ENCODE measurements at places on chromosomes 5 and 9.

GRCh38 chr9:117304549-117304948 lies 110.3 kb downstream of the ASTN2 start:
- no peak for DNase-seq

DNA sequence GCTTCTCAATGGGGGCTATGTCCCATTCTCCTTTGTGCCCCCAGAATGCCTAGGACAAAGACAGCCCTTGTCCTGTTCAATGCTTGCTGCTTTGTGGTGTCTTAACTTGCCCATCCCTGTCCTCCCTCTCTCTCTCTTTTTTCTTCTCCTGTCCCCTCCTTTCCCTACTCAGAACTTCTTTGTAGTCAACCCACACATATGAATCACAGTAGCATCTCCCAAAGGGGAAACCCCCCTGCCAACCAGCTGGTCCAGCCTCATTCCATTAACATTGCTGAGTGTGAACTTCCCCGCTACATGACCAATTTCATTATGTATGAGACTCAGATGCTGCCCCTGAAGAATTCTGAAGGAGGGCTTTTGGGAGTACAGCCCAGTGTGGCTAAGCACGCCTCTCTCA lies 408.3 kb downstream of the ENC1 start:
- no peak for DNase-seq

DNA sequence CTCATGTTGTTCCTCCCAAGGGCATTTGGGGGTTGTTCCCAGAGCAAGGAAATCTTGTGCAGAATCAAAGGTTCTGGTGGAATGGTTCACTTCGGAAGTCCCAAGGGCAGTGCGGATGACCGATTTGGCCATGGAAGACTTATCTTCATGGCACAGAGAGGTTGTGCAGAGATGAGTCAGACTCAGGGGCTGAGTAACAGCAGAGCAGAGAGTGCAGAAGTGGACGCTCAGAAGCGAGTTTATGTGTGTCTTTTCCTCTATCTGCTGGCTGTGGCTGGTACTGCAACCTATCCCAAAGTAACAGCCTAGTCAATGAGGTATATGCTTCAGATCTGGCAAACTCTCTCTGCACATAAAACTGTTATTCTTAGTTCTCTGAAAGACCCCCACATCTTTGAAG lies 118.1 kb downstream of the DPYSL3 start:
- DNase-seq, result no peak

- DNase-seq, result no peak
Measured at GRCh38 chr5:115531787-115532367, 12.7 kb downstream of the FEM1C start.

- DNase-seq, result no peak
Measured at GRCh38 chr9:77831781-77832180, 183.7 kb upstream of the GNA14 start.

- DNase-seq, result no peak
Measured at GRCh38 chr5:173890195-173890991, 2.2 kb downstream of the CPEB4 start.

DNA sequence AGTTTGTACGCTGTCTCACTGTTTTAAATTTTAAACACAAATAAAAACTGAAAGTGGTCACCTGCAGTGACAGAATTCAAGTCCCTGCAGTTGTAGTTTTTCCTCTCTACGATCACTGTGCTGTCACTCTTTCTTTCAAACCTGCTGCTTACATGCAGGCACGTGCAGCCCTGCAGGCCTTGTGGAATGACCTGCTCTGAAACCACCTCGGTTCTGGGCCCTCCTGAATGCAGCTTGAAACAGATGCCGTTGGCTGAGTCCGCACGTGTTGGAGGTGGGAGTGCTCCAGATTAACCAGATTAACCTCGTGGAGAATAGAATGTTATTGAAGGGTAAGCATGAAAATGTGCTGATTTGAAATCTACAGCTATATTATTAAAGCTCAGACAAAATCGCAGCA lies 126.0 kb upstream of the ERCC6L2 start:
- no peak for DNase-seq

DNA sequence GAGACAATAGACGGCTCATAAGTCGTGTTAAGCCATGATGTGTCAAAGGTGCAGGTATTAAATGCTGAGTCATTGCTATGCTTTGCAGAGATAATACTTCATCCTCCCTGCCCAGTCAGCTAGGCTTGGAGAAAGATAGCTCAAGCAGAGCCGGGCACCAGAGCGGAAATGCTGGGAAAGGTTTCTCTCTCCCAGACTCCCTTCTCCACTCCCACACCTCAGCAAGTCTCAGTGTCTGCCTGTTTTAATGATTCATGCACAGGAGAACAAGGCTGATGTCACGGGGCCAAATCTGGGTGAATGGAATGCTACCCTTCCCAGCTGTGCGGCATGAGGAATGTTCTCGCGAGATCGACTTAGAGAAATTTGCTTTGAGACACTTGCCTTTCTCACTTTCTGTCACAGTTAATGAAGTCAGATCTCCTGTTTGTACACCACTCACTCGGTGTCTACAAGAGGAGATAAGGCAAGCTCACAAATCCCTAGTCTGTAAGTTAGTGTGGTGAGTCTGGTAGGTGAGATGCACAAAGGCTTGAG lies 204.4 kb downstream of the EFNA5 start:
- DNase-seq, result no peak

GRCh38 chr9:135901826-135902225 lies 5.5 kb downstream of the CAMSAP1 start:
- DNase-seq, result no peak

GRCh38 chr9:4937446-4937845 lies 47.6 kb upstream of the JAK2 start:
- DNase-seq, result no peak

- DNase-seq, result no peak
Measured at GRCh38 chr5:57215629-57216195, 41.9 kb downstream of the GPBP1 start.

GRCh38 chr9:137206602-137207001 lies 1.1 kb downstream of the NDOR1 start:
- no peak for DNase-seq

DNA sequence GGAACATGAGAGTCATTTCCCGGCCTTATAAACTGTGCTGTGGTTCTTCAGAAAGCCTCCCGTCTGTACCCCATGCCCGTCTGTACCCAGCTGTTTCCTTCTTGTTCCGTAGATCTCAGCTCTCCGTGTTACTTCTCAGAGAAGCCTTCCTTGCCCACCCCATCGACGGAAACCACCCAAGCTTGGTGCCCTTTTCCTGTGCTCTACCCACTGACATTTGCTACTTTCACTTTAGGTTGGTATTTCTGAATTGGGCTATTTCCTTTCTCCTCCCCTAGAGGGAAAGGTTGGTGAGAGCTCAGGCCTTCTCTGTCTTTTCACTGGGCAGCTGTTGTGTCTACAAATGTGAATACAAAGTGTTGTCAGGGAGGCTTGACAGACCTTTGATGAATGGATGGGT lies 764.5 kb upstream of the ADAMTS16 start:
- no peak for DNase-seq

GRCh38 chr5:103505581-103506305 lies 56.8 kb downstream of the NUDT12 start:
- no peak for DNase-seq

DNA sequence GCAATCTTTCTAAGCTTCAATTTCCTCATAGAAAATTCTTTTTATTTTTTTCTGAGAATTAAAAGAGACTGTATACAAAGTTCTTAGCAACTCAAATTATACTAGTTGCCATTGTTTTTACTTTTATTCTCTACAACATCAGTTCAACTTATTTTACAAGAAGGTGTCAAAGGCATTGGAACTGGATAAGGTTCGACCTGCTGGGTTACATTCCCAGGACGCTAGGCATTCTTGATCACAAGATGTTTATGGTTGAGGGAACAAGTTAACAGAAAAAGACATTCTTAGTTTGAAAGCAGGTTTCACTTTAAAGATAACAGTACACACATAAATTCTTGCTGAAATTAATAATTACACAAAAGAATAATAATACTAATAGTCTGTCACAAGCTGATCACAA lies 163.5 kb upstream of the SNX2 start:
- DNase-seq, result no peak

DNA sequence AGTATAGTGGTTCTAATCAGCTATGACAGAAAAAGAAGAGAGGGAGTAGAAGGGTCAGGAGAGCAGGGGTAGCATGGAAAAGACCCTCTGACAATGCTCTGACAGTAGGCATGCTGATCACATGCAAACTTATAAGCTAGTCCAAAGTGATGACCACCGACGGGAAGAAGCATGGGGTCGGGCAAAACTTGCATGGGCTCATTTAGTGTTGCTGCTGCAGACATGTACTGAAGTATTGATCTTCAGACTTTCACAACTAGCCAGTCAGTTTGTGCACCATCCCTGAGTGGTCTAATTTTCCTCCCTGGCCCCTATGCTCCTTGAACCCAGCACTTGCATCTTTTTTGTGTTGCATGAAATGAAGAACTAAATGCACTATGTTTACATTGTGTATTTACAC lies 225.4 kb downstream of the SYK start:
- no peak for DNase-seq

DNA sequence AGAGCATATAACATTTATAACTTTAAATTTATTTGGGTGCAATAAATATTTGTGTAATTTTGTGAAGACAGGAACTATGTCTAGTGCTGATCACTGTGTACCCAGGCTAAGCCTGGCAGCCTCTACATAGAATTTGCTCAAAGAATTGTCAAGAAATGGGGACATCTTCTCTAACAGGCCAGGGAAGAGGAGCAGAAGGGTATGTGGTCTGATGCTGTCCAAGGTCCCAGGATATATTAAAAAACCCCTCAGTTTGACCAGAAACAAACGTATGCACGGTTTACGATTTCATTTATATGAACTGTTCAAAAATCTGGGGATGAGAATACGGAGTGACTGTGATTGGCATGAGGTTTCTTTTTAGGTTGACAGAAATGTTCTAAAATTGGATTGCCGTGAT lies 55.9 kb downstream of the MAT2B start:
- DNase-seq, result no peak

DNA sequence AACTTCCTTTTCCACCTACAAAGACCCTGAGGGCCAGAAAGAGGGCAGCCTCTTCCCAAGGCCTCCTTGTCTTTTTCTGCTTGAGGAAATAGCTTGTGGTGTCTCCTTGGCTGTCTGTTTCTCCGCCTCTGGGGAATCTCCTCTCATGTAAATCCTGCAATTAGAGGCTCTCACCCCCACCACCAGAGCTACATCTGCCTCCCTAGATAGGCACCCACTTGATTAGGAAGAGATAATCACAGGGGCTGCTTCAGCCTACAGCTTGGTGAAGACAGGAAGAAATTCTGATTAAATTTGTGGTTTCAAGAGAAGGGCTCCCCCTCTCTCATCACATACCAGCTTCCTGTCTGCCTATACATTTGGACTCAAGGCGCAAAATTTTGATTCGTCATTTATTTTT lies 75.6 kb downstream of the TLR4 start:
- no peak for DNase-seq

GRCh38 chr9:22700171-22700570 lies 253.5 kb downstream of the DMRTA1 start:
- no peak for DNase-seq

DNA sequence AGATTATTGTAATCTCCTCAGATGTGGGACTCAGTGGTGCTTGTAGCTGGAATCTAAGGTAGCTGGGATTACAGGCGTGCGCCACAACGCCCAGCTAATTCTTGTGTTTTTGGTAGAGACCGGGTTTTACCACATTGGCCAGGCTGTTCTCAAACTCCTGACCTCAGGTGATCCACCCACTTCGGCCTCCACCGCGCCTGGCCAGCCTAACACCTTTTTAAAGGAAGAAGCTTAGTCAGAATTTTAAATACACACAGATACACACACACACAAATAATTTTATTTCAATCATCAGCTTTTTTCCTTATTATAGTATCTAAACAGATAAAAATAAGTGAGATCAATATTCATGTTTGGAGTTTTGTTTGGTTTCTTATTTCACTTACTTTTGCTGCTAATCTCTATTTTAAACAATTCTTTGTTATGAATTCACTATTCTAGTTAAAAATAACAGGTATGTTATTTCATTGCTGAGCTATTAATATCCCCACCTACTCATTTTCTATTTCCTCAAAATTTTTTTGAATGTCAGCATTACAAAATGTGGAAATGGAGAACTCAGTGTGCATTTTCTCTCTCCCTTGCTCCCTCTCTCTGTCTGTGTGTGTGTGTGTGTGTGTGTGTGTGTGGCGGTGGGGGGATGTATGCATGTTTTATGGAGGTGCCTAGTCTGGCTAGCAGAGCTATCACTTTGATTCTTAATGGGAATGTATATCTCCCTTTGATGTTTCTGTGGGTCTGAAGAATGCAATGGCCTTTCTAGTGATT lies 960.6 kb upstream of the DMAC1 start:
- no peak for DNase-seq

GRCh38 chr9:133957328-133957727 lies 34.8 kb downstream of the VAV2 start:
- DNase-seq, result no peak

DNA sequence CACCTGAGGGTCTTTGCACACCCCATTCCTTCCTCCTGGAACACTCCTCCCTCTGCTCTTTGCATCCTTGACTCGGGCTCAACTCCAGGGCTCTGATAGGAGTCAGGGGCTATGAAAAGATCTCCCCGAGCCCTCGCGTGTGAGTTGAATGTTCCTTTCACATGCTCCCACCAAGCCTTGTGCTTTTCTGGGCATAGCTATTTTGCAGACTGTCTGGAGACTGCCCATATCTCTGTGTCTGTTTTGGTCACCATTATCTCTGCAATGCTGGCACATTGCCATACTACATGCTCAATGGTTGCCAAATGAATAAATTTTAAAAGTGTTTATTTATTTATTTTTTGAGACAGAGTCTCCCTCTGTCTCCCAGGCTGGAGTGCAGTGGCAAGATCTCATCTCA lies 56.9 kb upstream of the PLPP1 start:
- DNase-seq, result no peak

- DNase-seq, result no peak
Measured at GRCh38 chr9:134225816-134226215, 61.5 kb upstream of the RNU6ATAC start.

Data from activated effector memory CD4-positive, alpha-beta T cell treated with Interleukin-2 at 50 U/mL for 16 hours (primary cell).